Stromal cell of bone marrow (primary cell): ENCODE measurements at places on chromosomes 11 and 22.

DNA sequence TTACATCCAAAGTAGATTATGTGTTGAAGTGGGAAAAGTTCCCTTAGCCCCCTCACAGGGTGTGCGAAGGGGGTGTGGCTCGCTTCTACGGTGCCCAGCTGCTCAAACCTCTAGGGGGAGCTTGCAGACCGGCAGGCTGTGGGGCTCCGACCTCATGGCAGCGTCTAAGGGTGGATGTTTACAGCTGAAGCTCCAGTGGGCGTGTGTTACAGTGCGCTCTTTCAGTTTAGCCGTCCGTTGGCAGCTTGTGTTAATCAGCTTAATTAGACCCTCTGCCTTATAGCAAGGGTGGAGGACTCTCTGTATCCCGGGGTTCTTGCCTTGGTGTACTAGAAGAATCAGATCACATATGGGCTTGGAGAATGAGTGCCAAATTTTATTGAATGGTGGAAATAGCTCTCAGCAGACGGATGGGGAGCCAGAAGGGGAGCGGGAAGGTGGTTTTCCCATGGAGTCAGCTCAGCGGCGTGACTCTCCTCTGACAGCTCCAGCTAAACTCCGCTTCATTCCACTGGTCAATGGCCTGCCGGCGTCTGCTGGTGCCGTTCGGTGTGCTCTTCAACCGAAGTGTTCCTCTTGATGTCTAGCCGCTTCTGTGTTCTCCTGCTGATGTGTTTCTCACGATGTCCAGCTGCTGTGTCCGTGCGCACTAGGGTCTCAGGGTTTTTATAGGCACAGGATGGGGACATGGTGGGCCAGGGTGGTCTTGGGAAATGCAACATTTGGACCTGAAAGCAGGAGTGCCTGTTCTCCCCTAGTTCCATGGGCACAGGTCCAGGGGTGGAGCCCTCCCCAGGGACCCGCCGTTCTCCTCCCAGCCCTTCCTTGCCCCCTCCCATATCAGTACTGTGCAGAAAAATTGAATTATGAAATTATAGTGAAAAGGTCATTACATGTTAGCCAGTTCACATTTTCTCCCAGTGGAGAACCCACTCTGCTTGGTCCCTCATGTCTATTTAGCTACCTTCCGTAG is 28.6 kb upstream of the OR10G7 start:
- peak; percentile 11 for DNase-seq

DNA sequence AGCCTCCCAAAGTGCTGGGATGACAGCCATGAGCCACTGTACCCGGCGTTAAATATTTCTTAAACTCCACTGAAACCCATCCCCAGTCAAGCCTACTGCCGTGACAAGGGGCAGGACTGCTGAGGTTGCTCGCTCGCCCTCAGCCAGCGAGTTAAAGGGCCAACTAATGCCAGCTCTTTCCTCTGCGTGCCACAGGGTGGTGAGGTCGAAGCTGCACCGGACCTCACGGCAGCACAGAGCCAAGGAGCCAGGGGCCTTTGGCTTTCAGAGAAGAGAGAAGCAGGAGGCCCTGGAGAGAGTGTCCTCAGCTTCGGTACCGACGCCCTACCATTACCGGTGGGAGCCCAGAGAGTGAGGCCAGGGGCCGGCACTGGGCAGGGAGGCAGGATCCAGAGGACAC is 12.8 kb downstream of the ARFGAP2 start:
- DNase-seq = no peak

DNA sequence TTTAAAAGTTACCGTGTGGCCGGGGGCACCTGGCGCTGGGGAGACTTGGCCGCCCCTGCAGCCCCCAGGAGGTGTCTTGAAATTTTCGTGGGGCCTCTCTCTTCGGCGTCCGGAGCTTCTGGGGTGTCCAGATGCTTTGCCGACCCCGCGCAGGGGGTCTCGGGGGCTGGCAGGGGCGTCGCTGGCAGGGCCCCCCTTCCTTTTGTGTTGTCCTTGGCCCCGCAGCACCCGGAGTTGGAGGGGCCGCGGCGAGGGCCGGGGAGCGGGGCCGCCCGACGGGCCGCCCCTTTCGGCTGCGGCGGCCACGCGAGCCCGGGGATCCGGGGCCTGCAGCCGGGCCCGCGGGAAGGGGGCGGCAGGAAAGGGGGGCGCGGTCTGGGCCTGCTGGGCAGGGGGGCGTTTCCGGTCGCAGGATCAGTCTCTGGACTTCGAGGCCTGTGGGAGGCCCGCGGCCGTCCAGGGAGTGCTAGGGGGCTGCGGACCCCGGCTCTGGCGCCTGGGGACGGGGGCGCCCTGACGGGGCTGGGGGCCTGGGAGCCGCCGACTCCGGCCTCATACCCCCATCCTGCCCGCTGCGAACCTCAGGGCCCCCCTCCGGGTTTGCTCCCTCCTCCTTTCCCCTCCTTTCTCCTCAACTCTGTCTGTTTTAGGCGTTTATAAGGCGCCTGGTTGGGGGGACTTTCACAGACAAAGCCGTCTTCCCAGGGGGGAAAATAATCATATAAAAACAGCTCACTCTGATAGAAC is 869 bp downstream of the ZC3H7B start:
- DNase-seq = no peak

DNA sequence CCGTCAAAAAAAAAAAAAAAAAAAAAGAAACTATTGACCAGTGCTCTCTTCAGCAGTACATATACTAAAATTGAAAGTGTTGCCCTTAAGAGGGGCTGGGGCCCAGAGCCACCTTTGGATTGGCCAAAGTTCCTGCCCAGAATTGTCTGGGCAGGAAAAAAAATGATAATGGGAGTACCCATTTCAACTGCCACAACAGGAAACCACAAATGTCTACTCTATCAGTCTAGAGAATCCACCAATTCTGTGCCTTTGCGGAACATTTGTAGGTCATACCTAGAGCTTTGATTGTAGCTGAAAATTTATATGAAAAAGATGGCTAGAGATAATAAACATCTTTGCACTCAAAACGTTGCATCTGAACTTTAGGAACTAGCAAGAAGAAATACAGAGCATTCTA is 69.4 kb downstream of the FAM76B start:
- DNase-seq = no peak

GRCh38 chr11:33110083-33110482 is 51.2 kb downstream of the CSTF3 start:
- no peak for DNase-seq

- DNase-seq = no peak
Measured at GRCh38 chr11:17864478-17864941, 129.9 kb downstream of the KCNC1 start.

- peak; percentile 55 for DNase-seq
Measured at GRCh38 chr11:65445604-65446445, 23.2 kb downstream of the NEAT1 start.

GRCh38 chr11:65386307-65387140 is at the start of gene FRMD8:
TSS of gene FRMD8 (plus strand) at chr11:65386637. CDS start at chr11:65387037, 400 bp downstream.
- peak; percentile 79 for DNase-seq

DNA sequence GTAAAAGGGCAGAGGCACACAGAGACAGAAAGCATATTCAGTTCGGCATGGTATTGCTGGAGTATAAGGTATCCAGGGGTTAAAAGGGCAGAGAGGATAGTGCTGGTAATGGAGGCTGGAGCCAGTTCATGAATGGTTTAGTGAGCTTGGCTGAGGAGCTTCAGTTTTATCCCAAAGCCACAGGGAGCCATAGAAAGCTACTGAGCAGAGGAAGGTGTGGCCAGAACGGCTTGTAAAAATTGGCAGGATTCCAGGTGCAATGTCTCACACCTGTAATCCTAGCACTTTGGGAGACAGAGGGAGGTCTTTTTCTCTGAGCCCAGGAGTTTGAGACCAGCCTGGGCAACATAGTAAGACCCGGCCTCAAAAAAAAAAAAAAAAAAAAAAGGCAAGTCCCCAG is 186.1 kb downstream of the MYO18B start:
- DNase-seq = no peak

DNA sequence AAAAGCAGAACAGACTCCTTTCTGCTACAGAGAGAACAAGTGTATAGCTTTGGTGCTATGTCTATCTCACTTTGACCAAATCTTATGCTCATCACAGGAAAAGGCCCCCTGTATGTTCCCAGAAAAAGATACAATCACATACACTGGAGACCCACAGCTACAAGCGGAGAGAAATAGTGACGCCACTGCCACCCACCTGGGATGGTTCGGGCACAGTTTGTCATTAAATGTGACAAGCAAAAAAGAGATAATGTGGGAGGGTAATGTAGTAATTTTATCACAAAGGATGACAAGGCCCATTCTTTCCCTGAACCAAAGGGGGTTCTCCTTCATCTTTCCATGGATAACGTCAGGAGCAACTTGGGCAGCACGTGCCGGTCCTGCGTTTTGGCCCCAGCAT is 32.0 kb downstream of the THOC5 start:
- no peak for DNase-seq

GRCh38 chr11:7672276-7672959 is 882 bp downstream of the CYB5R2 start:
- no peak for DNase-seq

- DNase-seq = no peak
Measured at GRCh38 chr22:44357966-44358465, 45.3 kb upstream of the SHISAL1 start.

DNA sequence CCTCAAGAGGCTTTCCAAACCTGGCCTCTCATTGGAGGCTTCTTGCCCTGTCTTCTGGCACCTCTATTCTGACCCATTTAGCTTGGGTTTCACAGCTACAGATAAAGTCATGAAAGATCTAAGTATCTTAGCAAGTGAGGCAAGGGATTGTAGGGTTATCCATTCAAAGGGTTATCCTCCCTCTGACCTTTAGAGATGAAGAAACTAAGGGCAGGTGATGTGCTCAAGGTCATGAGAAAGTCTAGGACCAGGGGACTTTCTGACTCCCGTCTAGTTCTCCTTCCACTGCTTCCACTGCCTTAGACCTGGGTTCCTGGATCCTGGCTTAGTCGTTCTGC is 7.2 kb downstream of the PHOX2A start:
- no peak for DNase-seq

DNA sequence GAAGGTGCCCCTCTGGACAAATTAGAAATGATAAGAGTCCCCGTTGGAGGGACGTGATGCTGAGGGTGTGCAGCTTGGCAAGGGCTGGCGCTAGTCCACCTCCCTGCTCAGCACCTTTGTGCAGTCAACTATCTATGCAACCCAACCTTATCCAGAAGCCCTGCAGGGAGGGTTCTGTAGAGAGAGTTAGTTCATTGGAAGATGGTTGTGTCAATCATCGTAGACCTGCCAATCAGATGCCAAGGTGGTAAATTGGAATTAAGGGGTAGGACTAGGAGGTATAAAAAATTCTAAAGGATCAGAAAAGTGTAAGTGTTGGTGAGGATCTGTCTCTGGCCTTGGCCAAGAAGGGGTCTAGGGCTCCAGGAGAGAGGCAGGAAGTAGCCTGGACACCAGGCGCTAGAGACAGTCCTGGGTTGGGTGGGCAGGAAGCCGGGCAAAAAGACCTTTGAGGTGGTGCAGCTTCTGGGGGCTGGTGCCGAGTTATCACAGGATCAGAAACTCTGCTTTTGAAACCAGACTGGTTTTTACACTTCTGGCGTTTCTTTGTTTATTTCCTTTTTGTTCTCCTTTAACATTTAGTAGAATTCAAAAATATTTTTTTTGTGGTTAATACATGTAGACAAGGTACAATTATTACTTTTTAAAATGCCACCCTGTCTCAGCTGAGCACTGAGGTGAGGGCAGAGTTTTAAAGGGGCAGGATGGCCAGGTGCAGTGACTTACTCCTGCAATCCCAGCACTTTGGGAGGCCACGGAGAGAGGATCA is 1.6 kb downstream of the C1QTNF6 start:
- DNase-seq = peak; percentile 57

DNA sequence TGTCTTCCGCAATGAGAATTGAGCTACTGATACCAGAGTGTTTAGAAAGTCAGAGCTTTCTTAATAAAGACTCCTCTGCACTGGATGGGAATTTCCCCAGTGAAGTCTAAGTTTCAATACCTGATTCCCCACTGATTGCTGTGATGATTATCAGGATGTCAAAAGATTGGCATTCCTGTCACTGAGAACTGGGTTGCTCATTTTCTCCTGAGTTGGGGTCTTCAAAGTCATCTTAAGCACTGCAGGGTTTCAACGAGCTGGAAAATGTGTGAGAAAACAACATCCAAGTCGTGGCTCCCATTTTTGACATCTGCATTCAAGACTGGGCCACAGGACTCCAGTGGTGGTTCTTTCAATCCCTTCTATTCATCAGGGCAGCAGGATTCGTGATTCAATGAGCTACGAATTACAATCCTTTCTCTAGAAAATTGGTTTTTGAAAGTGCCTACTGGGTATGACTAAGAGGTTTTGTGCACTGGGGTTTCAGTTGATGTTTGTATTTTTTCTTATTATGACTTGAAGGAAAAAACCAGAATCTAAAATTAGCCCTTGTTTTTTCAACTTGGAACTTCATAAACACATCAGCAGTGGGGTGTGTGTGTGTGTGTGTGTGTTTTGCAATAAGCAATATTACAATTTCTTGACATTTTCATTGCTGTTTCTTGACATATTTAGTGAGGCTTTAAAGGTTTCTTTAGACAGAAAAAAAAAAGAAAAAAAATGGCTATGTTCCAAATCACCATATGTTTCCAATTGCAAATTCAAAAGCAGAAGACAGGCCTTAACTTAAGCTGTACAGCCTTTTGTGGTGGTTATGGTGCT is 233.0 kb downstream of the FAM76B start:
- peak; percentile 61 for DNase-seq

- DNase-seq = no peak
Measured at GRCh38 chr22:46933040-46933930, 170.8 kb downstream of the TBC1D22A start.

GRCh38 chr11:47668665-47669064 is 26.3 kb upstream of the MTCH2 start:
- DNase-seq = no peak

- no peak for DNase-seq
Measured at GRCh38 chr11:36388071-36388470, 92.0 kb downstream of the PRR5L start.

- peak; percentile 79 for DNase-seq
Measured at GRCh38 chr11:108929241-108929640, 264.4 kb downstream of the DDX10 start.

- DNase-seq = no peak
Measured at GRCh38 chr11:95835351-95835750, 45.1 kb downstream of the CEP57 start.

DNA sequence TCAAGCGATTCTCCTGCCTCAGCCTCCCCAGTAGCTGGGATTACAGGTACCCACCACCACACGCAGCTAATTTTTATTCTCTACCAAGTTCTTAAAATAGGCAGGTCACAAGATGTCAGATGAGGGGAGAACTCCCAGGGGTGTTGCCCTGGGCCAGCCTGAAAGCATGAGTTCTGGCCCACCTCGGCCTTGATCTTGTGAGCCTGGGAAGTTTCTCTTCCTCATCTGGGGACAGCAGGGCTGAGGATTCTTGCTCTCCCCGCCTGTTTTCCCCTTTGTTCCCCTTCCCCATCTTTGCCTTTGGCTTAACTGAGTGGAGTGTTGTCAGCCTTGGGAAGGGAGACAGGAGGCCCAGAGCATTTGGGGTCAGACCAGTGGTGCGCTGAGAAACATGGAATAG is 3.5 kb downstream of the PDXP start:
- no peak for DNase-seq
